ENCODE measurements at places on chromosomes 12 and 14.

GRCh38 chr12:2616763-2617162 lies 178.0 kb upstream of the FKBP4 start:
- DNase-seq, result no peak

DNA sequence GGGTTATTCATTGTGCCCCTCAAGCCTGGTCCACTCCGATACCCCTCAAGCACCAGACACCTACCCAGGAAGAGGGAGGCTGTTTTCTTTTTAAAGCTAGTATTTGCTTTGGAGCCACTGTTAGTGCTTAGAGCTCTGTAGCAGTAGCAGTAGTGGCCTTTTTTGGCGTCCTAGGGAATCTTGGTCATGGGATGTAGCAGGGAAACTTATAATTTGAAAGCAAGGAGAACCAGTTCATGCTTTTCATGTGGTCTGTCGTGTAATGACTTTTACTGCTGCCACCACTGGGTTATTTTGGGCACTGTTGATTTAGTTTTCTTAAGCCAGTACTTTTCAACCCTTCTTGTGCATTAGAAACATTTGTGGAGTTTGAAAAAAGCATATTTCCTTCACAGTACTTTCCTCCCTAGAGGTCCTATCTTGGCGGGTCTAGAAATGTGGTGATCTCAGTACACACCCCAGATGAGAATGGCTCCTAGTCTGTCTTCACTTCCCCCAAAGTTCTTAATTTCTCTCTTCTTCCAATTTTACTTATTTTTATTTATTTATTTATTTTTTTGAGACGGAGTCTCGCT lies 49.7 kb downstream of the MARK3 start:
- DNase-seq, result no peak

DNA sequence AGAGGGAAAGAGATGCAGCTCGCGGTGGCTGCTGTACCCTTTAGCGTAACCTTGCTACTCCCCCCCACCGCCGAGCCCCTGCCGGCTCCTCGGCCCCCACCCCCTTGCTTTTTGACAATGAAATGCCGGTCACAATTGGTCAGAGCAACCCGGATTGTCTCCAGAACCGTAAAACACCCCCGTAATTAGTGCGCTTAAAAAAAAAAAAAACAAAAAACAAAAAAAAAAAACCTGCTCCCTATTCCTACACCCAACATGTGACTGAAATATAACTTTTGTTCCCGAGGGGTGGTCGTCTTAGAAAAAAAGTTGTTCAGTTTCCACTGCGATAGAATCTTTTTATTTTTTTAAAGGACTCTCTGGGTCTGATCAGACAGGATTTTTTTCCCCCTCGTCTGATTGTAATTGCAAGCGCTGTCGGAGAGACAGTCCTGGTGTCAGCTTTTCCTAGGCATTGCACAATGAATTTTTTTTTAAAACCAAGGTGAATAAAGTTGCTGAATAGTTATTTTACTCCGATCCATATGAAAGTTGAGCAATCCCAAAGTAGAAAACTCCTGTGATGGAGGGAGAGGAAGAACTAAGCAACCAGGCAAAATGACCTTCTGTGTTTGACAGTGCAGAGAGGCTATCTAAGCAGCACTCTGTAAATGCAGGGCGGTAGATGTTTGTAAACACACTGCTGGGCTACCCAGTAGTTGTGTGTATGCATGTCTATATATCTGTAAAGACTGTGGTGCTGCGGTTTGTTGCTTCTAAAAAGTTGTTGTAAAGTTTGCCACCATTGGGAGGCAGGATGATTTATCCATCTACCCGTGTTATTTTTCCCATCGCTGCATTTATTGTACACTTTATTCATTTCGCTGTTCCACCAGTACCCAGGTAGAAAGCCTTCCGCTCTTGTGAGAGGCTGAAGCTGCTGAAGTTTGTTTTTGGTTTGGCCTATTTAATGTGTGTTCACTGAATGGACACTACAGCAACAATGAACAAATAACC lies 1.1 kb downstream of the ETV6 start:
- DNase-seq, result no peak

DNA sequence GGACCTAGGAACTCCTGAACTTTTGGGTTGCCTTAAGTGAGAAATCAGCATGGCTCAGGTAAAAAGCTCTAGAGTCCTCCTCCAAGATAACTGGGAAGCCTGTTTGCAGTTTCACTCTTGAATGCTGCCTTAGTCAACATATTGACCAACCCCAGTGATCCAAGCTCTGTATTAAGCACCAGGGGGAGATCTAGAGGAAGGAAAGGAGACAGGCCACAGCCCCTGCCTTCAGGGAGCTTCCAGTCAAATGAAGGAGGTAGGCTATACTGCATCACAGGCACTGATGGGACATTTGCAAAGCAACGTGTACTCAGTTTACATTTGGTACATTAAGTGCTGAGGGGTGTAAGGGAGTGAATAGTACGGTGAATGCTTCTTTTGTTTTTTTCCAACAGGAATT lies 1.2 kb upstream of the CSAD start:
- DNase-seq, result no peak

GRCh38 chr14:99042381-99043266 lies 229.4 kb downstream of the BCL11B start:
- DNase-seq, result no peak

- no peak for DNase-seq
Observed at GRCh38 chr12:99372257-99372920, 275.2 kb upstream of the GARIN6 start.

DNA sequence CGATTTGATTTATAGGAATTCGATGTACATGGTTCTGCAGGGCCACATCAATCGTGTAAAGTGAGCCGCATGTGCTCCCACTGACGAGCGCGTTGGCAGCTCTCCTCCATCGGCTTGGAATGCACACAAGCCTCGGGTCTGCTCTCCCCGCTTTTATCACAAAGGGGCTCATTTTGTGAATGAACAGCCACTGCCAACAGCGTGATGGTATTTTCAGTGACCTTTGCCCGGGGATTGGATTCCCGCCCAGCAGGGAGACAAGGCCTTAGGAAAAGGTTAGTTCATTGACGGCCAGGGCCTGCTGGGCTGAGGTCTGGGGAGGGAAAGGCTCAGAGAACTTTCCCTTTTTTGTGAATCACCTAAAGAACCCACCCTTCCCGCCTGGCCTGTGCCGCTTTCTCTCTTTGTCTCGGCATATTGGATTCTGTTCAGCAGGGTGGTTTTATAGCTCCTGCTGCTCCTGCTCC lies 232.1 kb downstream of the MSRB3 start:
- no peak for DNase-seq

DNA sequence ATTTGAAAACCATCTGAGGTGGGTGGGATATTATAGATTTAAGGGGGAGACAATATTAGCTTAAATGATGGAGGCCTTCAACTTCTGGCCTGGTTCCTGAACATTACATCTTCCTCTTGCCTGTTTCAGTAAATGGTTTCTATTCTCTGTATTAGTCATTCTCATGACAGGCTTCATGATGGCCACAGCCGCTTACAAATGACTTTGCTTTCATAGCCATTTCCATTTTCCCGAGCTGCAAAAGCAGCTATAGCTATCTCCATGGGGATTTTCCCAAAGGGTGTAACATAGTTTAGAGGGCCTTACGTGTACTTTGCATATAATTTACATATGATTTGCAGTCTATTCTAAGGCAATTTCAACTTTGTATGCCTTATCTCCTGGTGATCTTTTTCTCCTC lies 121.8 kb downstream of the NRXN3 start:
- no peak for DNase-seq

GRCh38 chr12:91657032-91657431 lies 474.4 kb upstream of the DCN start:
- DNase-seq, result no peak

- no peak for DNase-seq
Observed at GRCh38 chr14:96901227-96901626, 104.0 kb downstream of the VRK1 start.

DNA sequence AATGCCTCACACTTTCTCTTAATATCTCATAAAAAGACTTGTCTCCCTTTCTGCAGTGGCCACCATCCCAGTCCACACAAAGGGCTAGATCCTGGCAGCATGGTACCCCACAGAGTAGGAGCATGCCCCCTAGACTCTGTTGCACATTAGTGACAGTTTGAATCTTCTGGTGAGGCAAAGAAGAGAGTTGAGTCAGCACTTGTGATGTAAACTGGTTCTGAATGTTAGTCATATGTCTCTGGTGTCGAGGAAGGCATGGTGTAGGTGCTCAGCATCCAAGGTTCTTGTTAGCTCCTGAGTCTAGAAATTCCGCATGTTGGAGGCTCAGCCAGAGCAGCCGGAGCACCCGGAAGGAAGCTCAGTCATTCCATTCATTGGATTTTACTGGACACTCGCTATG lies 9.8 kb downstream of the TTC9 start:
- DNase-seq, result no peak

DNA sequence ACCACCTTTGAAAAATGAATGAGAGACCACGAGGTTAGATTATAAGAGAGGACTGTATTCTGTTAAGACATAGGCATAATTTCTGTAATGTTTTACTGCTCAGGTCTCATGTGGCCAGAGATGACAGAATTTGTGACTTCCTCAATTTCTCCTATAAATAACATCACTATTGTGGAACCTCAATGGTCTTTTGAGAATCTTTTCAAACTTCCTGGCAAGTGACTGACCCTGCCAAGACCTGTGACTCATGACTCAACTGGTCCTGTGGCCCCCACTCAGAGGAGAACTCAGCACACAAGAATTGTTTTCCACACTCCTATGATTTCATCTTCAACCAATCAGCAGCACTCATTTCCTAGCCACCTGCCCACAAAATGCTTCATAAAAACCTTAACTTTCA lies 508.2 kb upstream of the ATP2B1 start:
- no peak for DNase-seq

GRCh38 chr12:31317471-31318395 lies 8.2 kb downstream of the SINHCAF start:
- no peak for DNase-seq

GRCh38 chr12:21413369-21414277 lies 23.8 kb upstream of the PYROXD1 start:
- no peak for DNase-seq

GRCh38 chr12:110966081-110966760 lies 45.8 kb upstream of the MYL2 start:
- no peak for DNase-seq

GRCh38 chr14:47917344-47917954 lies 242.0 kb upstream of the MDGA2 start:
- DNase-seq, result no peak

DNA sequence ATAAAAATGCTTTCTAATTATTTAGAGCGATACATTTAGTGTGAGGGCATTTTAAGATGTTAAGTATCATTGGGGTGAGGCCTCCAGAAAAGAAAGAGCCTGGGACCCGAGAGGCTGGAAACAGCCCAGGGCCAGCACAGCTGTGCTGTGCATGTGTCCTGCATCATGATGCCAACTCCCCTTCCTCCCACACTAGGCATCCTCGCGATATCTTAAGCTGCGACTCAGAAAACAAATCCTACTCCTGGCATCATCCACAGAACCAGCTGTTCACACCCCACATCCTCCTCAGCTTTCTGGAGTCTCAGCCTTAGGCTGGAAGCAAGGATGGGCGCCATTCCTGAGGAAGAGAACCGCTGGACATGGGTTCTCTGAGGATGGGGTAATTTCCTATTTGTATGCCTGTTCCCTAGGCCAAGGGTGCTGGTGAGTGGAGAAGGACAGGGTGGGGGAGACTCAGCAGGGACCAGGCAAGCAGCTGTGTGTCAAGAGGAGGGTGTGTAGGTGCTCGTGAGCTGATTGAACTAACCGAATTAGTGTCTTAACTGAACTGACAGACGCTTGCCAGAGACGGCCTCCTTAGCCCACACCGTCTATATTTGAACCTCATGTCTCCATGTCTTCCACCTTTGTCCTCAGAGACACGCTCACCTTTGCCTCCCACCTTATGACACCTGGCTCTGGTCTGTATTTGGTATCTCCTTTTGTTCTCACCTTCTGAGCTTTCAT lies 15.6 kb upstream of the MCRS1 start:
- no peak for DNase-seq

DNA sequence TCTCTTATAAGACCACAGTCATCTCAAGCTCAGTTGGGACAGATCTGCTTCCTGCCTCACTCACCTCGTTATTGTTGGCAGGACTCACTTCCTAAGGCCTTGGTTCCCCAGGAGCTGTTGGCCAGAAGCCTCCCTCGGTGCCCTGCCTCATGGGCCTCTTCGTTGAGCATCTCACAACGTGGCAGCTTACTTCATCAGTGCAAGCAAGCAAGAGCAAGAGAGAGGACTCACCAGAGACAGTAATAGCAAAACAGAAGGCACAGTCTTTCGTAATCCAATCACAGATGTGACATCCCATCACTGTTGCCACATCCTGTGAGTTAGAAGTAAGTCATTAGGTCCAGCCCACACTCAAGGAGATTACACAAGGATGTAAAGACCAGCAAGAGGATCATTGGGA lies 5.1 kb upstream of the NUMB start:
- peak; percentile 74 for DNase-seq

DNA sequence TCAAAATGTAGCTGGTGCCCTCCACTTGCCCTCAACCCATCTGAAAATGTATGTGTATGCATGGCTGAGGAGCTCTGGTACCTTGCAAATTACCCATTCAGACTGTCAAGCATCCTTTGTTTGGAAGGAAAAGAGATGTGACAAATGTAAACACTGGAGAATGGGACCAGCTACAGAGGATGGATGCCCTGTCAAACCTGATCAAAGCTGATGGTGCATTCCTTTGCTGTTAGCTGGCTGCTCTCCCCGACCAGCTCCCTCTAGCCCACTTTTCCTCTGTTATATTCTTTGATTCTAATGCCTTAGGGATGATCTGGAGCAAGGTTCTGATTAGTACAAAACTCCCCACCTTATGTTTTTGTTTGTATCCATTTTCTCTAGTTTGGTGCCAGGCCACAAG lies 310.3 kb downstream of the C12orf75 start:
- no peak for DNase-seq

- no peak for DNase-seq
Observed at GRCh38 chr12:84601483-84601882, 311.1 kb downstream of the SLC6A15 start.

DNA sequence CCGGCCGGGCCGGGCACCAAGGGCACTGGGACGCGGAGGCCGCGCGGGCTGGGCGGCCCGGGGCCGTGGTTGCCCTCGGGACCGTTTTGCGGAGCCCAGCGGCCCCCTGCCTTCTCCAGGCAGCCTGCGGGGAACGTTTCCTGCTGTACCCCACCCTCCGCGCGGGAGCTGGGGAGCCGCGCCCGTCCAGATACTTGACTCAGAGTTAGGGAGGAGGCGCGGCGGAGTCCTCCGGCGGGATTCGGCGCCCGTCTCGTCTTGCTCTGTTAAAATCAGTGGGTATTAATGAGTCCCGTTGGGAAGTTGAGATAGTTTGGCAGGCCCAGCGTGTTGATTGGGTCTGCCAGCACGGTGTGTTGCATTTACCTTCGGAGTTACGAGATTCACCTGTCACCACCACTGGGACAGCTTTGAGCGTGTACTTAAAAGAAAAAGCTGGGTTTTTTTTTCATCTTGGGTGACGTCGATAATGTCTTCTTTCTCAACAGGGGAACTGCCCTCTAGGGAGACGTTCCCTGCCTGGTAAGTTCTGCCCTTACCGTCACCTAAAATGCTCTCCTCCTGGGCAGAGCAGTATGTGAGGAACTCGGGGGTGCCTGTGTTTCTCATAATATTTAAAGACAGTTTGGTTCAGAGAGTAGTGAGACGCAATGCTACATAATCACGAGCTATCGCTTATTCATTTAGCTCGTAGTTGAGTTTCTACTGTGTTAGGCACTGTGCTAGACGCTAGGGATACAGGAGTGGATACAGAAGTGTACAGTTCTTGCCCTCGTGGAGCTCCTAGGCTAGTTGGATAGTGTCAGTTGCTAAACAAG lies 596 bp downstream of the DLST start:
- no peak for DNase-seq

All from AG09319 (cell line).